ENCODE measurements at places on chromosomes 2 and 18. TPM values are rescaled to one million over a fixed set of nuclear protein-coding genes. Genes with fewer than 3 reads are reported as not detected.

DTNA gene
- total RNA-seq, result 96.9 TPM

LYG1 gene
- 0.39 TPM for total RNA-seq

NPHP1 gene
- 10.3 TPM for total RNA-seq

WDR12 gene
- 69.8 TPM for total RNA-seq

SRSF7 gene
- total RNA-seq, result 76.0 TPM

GCKR gene
- total RNA-seq, result 2.0 TPM

CTAGE1 gene
- not detected for total RNA-seq

GPC1 gene
- total RNA-seq, result 180 TPM

PRKAG3 gene
- 70.2 TPM for total RNA-seq

FOSL2 gene
- 52.2 TPM for total RNA-seq

DNA sequence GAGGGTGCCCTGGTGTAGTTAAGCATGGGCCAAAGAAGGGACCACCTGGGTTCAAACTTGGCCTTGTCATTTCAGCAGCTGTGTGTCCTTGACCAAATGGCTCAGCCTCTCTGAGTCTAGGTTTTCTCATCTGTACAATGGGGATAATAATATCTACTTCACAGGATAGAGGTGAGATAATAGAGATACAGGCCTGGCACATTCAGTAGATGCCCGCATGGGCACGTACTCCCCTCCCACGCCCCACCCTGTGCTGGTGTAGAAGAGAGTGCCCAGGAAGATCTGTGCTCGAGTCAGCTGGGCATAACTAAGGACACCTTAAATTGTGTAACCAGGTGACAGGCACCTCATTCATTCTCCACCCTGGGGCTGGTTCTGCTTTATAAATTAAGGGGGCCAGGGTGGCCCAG lies 8.4 kb upstream of the TMEM185B start:
- peak; percentile 23 for DNase-seq

GRCh38 chr2:234686088-234686890 lies 189.4 kb upstream of the ARL4C start:
- DNase-seq, result no peak

GRCh38 chr2:145849466-145849865 lies 1329.5 kb upstream of the ZEB2 start:
- DNase-seq, result no peak

GRCh38 chr2:69436938-69437750 lies at the start of gene NFU1:
NFU1 (minus strand) TSS chr2:69437435; CDS start chr2:69437422, 13 bp downstream.
- DNase-seq, result peak; percentile 94

DNA sequence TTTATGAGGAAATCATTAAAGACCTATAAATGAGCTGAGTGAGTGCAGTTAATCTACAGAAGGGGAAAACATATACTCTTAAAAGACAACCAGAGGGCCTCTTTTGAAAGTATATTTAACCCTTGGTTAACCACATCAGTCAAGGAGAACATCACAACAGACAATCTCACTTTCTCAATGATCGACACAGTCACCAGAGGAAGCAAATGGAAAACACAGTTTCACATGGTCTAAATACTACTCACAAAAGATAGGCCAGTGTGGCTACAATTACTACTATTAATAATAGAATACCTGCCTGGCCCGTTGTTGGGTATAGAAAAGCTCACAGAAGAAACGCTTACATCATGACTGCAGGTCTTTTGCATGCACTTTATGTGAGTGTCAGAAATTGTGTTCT lies 426.2 kb downstream of the NCKAP5 start:
- no peak for DNase-seq

DNA sequence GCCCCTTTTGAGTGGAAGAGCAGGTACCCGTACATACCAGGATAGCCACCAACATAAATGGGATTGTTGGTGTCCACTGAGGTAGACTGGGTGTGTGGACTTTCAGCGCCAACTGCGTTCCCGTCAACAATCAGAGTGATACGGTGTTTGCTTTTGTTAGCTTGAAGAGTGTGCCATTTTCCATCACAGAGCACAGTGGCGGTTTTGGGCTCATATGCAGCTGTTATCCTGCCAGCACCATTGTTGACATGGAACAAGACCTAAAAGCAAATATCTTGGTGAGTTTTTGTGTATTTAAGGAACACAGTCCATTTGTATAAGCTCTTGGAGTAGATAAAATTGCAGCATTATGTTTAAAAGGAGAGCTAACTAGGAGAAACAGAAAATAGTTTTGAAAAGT lies 174.5 kb downstream of the LAMA1 start:
- no peak for DNase-seq

- no peak for DNase-seq
Measured at GRCh38 chr2:85178154-85178553, 45.0 kb downstream of the TCF7L1 start.

DNA sequence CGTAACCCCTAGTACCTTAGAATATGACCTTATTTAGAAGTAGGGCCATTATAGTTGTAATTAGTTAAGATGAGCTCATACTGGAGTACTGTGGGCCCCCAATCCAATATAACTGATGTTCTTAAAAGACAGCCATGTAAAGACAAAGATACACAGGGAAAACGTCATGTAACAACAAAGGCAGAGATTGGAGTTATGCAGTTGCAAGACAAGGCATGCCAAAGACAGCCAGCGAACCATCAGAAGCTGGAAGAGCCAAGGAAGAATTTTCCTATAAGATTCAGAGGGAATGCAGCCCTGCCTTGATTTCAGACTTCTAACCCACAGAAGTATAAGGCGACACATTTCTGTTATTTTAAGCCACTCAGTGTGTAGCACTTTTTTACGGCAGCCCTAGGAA lies 55.9 kb upstream of the TLK1 start:
- DNase-seq, result no peak

- DNase-seq, result no peak
Measured at GRCh38 chr2:3494984-3495666, 24.2 kb downstream of the ADI1 start.

DNA sequence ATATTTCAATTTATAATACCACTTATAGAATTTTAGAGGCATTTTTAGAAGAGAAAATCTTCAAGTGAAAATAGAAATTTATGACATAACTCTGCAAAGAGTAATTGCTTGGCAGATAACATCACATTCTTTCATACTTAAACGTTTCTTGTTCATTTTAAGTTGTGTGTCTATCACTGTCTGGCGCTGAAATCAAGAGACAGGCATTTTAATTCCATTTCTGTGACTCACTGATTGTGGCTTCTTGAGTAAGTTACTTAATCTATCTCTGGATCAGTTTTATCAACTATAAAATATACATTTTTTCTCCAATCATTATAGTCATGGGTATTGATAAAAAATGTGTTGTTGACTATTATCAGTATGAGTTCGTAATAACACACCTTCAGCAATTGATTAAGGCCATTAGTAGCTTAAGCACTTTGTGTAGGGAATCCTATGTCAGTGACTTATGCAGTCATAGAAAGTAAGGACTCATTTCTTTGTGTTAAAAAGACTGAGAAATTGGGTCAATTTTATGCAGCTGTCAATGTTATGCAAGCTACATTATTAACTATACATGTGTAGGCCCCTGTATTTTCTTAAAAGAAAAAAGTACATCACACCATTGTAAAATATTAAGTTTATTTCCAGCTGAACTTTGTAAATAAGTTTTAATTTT lies 497.3 kb downstream of the CCDC85A start:
- DNase-seq, result no peak

GRCh38 chr2:38076710-38077430 lies 919 bp upstream of the CYP1B1 start:
- peak; percentile 79 for DNase-seq

GRCh38 chr2:149329489-149330126 lies 779 bp upstream of the LYPD6 start:
- peak; percentile 23 for DNase-seq

GRCh38 chr2:150182566-150183235 lies 304.8 kb downstream of the RND3 start:
- DNase-seq, result no peak

DNA sequence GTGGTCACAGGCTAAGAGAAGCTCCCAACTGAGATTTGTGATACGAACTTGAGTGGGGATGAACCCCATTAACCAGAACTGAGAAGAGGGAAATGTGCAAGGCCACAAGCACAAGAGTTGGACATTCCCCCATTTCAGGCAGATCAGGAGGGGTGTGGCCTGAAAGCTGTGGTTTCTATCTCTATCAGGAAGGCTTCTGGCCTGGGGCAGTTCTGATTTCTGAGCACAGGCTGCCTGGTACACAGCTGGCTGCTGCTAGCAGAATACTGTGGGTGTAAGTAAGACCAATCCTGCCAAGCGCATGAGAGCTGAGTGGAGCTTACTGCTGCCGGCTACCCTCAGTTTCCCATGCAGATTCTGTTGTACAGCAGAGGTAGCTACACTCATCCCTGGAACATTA lies 484.6 kb downstream of the SATB2 start:
- DNase-seq, result no peak

DNA sequence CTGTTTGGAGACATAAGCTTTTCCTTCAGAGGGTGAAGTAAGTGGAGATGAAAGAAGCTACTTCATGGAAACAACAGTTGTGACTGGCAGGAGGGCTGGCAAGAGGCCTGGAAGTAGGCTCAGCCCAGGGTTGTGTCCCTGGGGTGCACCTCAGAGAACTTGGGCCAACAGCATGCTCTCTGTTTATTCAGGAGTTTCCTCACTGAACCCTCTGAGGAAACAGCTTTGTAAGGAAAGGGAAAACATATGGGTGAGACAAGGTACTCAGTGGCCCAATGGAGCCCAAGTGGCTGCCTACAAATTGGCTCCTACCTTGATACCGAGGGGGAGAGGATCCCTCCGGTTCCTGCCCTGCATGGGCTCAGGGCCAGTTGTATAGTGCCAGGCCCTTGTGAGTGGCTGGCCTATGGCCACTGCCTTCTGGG lies 115.5 kb upstream of the ITGA6 start:
- no peak for DNase-seq

- DNase-seq, result no peak
Measured at GRCh38 chr2:203997481-203997880, 60.9 kb downstream of the ICOS start.

- no peak for DNase-seq
Measured at GRCh38 chr2:31240381-31241365, 6.7 kb downstream of the EHD3 start.

- no peak for DNase-seq
Measured at GRCh38 chr18:25727281-25727985, 363.0 kb downstream of the SS18 start.

DNA sequence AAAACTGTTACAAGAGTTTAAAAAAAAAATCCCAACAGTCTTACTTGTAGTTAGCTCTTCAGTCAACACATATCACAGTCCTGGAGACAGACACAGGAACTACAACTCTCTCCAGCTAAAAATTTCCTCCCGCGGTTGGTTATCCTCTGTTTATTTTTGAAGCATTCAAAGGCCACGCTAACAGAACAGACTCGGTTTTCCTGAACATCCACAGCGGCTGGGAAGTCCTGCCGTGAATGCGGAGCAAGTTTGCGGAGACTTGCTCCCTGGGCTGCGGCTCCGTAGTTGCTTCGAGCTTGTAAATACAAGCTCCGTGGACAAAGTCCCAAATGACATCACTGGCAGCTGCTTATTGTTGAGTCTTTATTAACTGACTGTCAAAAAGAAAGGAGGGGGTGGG lies at the start of gene NCKAP5:
Gene NCKAP5, minus strand, starts transcription at position 292 of the 400 bp plus-strand sequence. CDS start 50,937 bp downstream, outside the sequence.
- DNase-seq, result no peak

DNA sequence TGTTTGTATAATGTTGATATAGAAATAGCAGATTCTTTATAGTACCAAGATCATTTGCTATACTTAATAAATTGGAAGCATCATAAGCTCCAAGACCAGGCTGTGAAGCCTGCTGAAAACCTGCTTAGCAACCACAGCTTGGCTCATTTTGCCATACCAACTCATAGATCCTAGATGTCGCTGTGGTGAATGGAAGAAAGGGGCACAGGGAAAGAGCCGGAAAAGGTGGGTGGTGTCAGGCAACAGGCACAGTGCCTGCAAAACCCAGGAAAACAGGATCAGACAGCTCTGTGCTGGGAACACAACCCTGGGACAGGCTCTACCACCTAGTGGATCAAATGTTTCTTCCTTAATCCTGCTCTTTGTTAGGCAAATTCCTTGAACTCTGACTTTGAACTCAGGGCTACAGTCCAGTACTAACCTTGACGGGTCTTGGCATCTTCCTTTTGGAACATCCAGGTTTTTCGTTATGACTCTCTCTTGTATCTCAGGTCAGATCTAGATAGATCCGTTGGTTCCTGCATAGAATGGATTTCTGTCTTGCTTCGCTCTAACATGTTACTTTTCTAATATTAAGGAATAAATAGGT lies 31.6 kb downstream of the TWSG1 start:
- DNase-seq, result no peak

GRCh38 chr2:196290569-196290968 lies 119.2 kb upstream of the STK17B start:
- no peak for DNase-seq

DNA sequence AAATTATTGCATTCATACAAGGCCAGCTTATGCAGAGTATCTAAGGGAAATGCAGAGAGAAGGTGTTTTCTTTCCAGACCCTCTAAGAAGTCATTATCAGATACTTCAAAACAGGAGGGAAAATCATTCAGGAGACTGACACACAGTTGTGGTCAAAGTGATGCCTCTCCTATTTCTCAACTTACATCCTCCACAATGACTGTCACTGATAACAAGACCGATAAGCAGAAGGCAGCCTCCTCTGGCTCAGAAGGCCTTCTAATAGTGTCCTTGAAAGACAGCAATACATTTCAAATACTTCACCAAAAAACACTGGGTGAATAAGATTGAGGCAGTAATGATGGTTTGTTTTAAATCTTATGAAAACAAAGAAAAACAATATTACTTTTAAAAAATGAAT lies 199.7 kb downstream of the PIEZO2 start:
- no peak for DNase-seq

GRCh38 chr18:51721388-51721787 lies 523.9 kb upstream of the MEX3C start:
- DNase-seq, result no peak

GRCh38 chr18:26228562-26229260 lies 2.5 kb downstream of the TAF4B start:
- DNase-seq, result no peak

DNA sequence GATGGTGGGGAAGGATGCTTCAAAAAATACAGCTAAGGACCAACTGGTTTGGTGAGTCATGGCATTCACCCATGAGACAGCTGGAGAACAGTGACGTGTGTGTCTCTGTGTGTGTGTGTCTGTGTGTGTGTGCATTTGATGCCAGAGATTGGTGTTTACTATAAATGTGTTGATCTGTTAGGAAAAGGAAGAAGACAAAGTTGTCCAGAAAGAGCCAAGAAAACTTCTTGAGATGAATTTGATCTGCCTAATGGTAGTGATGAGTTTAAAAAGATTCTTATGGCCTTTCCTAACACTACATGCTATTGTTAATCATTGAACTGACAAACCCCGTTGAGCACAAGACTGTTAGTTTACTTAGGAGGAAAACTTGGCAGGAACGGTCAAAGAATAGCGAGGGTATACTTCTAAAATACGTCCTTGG lies 36.4 kb upstream of the IL1R1 start:
- DNase-seq, result no peak

DNA sequence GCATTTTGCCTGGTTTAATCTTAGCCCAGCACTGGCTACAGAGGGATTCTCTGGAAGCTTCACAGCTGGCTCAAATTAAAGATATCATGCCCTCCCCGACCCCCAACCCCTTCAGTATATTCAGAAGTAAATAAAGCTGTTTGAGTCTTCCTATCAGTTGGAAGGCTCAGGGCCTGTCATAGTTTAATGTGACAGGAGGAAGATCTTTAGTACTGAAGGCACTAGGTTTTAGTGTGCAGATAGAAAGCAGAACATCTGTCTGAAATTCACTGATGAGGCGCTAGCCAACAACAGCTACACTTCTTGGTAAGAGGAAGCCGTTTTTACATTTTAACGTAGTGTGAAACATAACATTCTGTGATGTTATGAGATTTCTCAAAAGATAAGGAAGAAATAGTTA lies 969.1 kb upstream of the CDH2 start:
- no peak for DNase-seq
